Foreskin keratinocyte (primary cell): ENCODE measurements at places on chromosomes 2 and 18. TPM values are rescaled to one million over a fixed set of nuclear protein-coding genes. Genes with fewer than 3 reads are reported as not detected.

UGT1A4 gene
- 0.14 and 0.34 TPM in 2 replicates for total RNA-seq

MORN2 gene
- 17.3 and 20.5 TPM in 2 replicates for total RNA-seq

RPIA gene
- total RNA-seq = 7.9 and 10.6 TPM in 2 replicates

LTBP1 gene
- 2.8 and 8.9 TPM in 2 replicates for total RNA-seq

ANKRD62 gene
- not detected in 2 replicates for total RNA-seq

FHOD3 gene
- total RNA-seq = 12.7 and 13.9 TPM in 2 replicates
